ENCODE measurements at places on chromosomes 6 and 20.

GRCh38 chr6:37024656-37025337 is 19.3 kb downstream of the FGD2 start:
- no peak for DNase-seq

DNA sequence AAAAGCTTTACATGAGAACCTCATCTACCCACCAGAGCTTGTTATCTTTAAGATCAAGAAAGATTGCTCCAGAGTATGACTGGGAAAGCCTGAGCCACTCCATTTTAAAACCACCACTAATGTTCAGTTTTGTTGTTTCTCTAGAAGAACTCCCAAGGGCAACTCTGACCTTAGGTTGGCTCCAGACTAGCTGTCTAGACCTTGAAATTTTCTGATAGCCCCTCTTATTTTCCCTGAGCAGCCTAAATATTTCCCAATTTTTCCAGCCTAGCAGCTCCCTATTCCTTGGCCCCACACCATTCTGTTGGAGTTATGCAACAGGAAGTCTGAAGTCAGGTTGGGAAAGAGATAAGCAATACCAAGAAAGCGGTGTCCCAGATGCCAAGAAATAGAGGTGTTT is 84.6 kb upstream of the TCF21 start:
- no peak for DNase-seq

GRCh38 chr20:20664795-20665589 is 47.5 kb downstream of the RALGAPA2 start:
- no peak for DNase-seq

- DNase-seq: no peak
Observed at GRCh38 chr6:170444056-170444591, 109.0 kb downstream of the PSMB1 start.

GRCh38 chr20:36268440-36269342 is 32.4 kb downstream of the AAR2 start:
- no peak for DNase-seq

DNA sequence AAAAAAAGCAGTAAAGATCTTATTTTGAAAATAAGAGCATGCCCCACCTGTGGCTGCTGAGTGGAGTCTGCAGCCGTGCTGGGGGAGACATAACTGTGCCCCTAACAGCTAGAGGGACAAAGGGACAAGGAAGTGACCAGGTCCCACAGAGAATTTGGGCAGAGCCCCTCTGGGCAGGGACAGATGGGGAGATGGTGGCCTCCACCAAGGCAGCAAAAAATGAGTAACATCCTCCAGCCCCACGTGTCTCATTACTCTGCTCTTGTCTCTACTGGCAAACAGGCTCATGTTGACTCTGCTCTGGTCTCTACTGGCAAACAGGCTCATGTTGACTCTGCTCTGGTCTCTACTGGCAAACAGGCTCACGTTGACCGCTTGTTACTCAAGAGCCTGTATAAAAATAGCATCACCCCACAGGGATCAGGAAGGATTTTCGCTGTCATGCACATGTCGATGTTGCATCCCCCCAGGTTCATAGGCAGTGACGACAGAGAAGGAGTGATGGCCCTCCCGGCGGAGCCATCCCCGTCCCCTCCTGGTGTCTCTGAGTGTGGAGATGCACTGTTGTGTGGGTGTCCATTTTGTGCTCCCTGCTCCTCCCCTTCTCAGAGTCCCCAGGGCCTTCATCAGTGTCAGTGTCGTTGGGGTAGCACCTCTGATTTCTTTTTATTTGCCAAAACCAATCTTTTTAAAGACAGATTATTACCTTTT is 17.3 kb upstream of the PCMTD2 start:
- no peak for DNase-seq

DNA sequence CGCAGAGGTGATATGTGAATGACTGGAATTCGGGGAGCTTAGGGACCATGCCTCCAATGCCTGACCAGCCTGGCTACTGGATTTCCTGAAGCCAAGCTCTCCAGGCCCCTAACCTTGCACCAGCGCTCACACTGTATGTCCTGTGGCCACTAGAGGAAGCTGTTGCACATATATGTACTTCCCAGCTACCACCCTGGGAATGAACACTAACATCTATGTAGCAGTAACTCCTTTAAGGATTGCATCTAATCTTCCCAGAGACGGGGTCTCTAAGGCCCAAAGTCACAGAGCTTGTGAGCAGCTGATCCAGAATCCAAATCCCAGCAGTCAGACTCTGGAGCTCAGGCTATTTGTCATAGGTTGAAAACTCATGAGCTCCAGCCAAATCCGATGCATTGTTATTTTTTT is 20.4 kb upstream of the BPIFB1 start:
- no peak for DNase-seq

GRCh38 chr6:38025451-38025850 is 205.9 kb downstream of the ZFAND3 start:
- DNase-seq: no peak

DNA sequence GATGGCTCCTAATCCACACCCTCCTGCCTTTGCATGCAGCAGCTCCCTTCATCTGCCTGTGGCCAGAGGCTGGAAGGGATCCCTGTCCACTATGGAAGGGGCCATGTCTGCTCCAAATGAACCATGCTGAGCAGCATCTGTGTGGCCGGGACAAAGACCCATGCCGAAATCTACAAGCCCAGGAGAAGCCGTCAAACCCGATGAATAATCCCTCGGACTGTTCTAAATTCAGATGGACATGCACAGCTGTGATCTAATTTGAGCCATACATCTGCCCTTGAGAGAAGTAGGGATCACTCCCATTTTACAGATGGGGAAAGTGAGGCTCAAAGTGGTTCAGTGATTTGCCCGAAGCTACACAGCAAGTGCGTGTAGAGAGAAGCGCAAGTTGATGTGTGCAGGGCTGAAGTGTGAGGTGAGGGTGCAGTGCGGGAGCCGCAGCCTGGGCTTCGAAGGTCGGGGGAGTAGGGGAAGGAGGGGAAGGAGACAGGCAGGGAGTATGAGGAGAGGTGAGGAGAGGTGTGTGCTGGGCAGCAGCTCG is 22.6 kb upstream of the CDH22 start:
- DNase-seq: no peak

DNA sequence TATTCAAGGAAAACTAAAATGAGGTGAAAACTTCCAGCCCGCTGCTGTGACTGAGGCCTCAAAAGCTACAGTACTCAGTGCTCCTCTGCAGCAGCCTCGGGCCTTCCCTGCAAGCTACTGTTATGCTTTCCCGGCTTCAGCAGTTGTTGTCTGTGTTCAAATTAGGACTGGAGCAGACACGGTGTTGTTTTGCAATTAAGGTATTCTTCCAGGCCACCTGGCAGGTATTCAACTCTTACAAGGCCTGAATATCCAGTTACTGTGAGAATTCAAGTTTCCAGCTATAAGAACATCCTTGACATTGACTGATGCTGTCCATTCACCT is 10.7 kb downstream of the TXNDC5 start:
- DNase-seq: no peak

GRCh38 chr20:23727016-23727415 is 23.7 kb downstream of the CST1 start:
- no peak for DNase-seq

DNA sequence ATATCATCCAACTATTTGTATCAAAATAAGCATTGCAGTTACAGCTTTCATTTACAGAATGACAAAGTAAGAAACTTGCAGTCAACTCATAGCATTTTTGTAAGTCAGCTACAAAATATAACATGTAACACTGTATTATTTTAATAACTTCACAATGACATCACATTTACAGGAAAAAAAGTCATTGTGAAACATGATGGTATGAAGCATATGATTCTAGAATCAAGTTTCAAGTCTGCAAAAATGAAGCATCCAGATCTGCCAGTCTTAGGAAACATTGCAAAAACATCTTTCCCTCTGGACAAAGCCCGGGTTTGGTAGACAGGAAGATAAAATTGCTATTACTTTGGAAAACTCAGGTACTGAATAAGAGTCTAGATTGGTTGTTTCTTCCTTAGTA is 263.9 kb upstream of the NT5E start:
- DNase-seq: no peak

GRCh38 chr6:156131221-156131903 is 645.8 kb upstream of the ARID1B start:
- DNase-seq: no peak

DNA sequence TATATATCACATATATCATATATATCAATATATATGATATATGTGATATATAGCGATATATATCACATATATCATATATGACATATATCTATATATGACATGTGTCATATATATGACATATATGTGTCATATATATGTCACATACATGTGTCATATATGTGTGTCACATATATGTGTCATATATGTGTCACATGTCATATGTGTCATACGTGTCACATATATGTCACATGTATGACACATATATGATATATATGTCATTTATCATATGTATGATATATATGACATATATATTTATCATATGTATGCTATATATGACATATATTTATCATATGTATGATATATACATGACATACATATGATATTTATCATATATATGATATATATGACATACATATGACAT is 27.6 kb upstream of the ZNF292 start:
- DNase-seq: no peak

DNA sequence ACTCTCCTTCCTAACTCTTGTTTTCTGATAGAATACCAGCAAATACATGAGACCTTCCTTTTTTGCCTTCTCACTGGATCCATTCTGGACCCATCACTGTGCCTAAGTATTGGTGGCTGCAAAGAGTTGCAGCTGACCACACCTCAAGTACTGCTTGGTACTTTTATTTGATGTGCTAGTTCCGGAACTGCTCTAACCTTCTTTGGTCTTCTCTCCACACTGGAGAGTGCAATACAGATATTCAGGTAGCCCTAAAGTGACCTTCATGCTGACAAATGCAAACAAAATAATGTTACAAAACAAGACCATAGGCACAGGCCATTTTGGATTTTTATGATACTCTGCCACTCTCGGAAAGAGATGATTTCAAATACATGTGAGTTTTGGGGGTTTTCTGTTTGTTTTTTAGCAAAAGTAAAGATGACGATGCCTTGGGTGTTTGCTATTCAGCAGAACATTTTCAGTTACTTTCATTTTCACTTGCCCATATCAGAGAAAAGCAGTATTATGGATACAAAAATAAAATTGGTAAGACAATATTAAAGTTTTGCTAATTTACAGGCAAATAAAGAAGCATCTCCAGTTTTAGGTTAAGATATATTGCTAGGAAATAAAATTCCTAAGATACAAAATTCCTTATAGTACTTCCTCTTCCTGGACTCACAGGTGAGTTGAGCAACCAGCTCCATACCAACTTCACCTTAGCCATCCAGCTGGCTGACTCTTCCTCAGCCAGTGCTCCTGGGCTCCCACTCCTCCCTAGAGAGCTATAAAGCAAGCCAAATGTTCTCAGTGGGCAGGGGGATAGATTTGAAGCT is 42.0 kb downstream of the PTPRK start:
- DNase-seq: no peak

- DNase-seq: no peak
Observed at GRCh38 chr6:43274916-43275597, 23.0 kb upstream of the SLC22A7 start.

DNA sequence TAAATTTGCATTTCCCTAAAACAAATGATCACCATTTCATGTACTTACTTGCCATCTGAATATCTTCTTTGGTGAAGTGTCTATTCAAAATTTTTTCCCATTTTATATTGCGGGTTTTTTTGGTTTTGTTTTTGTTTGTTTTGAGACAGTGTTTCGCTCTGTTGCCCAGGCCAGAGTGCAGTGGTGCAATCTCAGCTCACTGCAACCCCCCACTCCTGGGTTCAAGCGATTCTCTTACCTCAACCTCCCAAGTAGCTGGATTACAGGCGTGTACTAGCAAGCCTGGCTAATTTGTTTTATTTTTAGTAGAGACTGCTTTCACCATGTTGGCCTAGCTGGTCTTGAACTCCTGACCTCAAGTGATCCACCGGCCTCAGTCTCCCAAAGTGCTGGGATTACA is 9.1 kb upstream of the REPS1 start:
- DNase-seq: no peak

GRCh38 chr6:159249128-159249527 is 79.9 kb downstream of the FNDC1 start:
- no peak for DNase-seq

DNA sequence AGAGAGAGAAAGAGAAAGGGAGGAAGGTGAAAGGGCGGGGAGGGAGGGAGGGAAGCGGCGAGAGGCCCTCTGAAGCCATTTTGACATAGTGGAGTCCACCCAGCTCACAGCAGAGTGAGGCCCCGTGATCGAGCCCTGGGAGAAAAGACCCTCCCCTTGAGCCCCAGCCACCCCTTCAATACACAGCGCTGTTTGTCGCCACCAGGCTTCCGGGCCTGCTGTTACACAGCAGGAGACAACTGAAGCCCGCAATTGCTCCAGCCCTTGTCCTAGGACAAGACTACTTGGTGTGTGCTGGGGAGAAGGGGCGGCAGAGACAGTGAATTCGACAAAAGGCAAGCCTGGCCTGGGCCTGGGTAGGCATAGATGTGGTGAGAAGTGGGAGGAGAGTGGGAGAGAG is 67.3 kb downstream of the PRR18 start:
- DNase-seq: no peak

GRCh38 chr6:106773522-106773921 is 144.1 kb downstream of the QRSL1 start:
- no peak for DNase-seq

GRCh38 chr6:148463671-148464070 is 121.0 kb downstream of the SASH1 start:
- no peak for DNase-seq

- DNase-seq: no peak
Observed at GRCh38 chr6:23870496-23870895, 255.5 kb upstream of the NRSN1 start.

GRCh38 chr6:148648754-148649453 is 97.9 kb upstream of the UST start:
- DNase-seq: no peak

GRCh38 chr6:7541175-7542064 is at the start of gene DSP:
Gene DSP (plus strand): TSS chr6:7541671. CDS start chr6:7541916, 245 bp downstream.
- no peak for DNase-seq

- DNase-seq: no peak
Observed at GRCh38 chr20:46276531-46276930, 31.8 kb downstream of the CDH22 start.

DNA sequence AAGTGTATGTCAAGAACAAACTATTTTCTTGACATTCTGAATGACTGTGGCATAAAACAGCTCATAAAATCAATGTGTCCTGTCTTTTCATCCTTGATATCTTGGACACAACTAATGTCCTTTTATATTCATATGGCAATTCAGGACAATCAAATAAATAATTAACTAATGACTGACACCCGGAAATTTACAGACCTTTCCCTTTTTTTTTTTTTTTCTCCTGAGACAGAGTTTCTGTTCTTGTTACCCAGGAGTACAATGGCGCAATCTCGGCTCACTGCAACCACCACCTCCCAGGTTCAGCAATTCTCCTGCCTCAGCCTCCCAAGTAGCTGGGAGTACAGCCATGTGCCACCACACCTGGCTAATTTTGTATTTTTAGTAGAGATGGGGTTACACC is 107.1 kb upstream of the LGSN start:
- DNase-seq: no peak

GRCh38 chr6:45998524-45998923 is 17.1 kb downstream of the CLIC5 start:
- DNase-seq: no peak

GRCh38 chr6:53436526-53437303 is 88.0 kb upstream of the ELOVL5 start:
- no peak for DNase-seq
